ENCODE measurements at places on chromosomes 5 and 9. TPM values are rescaled to one million over a fixed set of nuclear protein-coding genes. Genes with fewer than 3 reads are reported as not detected.

PLCXD3 gene
- total RNA-seq, result 0.26 TPM

DNA sequence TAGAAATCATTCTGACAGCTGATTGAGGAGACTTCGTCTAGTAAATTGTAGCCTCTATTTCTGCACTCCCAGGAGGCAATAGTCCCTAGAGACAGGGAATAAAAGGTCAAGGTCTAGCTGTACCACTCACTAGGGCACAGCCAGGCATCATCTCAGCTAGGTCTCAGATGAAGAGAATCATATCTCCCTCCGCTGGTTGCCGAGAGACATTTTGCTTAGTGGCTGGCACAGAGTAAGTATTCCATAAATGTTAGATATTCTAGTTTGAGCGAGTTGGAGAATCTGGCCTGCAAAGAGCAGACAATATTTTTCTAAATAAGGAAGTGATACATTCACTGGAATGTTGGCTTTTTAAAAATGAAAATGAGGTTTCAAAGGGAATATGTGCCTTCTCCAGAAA lies 180.4 kb upstream of the ACTBL2 start:
- no peak for DNase-seq

GRCh38 chr9:117134826-117135500 lies 279.9 kb downstream of the ASTN2 start:
- no peak for DNase-seq

C1QTNF3 gene
- total RNA-seq, result 2.1 TPM

PLPPR1 gene
- total RNA-seq, result 0.15 TPM

GRCh38 chr5:76332611-76333205 lies 70.4 kb upstream of the IQGAP2 start:
- no peak for DNase-seq

TMEM171 gene
- not detected for total RNA-seq

- no peak for DNase-seq
Measured at GRCh38 chr9:89470224-89470839, 27.6 kb downstream of the SEMA4D start.

DNA sequence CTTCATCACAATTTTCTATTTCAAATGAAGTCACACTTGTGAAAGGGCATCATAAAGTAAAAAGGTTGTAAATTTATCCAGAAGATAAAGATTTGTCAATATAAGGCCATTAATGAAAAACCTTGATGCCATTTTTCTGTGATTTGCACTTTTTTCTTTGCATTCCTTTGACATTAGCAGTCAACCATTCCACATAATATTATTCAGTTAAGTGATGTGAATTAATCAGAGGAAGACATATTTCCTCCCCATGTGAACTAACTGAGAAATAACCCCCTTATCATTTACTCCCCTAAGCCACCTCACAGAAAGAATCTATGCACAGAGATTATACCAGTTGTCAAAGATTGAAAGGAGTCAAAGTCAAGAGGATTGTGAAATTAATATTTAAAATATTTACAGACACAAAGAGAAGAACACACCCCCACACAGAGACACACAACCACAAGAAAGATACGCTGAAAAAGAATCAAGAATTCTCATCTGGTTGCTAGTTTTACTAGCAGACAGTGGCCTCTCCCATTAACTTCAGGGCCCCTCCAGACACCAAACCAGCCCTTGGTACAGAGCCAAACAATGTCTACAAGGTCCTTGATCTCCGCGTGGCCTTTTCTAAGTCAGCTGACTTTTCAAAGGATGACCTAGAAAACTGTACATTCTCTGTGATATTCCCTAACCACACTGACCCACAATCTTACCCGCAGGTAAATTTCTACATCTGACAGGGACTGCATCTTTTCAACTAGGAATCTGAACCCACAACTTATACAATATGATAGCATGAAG lies 29.5 kb downstream of the GNAQ start:
- DNase-seq, result no peak

DROSHA gene
- 98.2 TPM for total RNA-seq

CAMK2A gene
- total RNA-seq, result 1.1 TPM

LCNL1 gene
- not detected for total RNA-seq

PCDH12 gene
- 64.0 TPM for total RNA-seq

DNA sequence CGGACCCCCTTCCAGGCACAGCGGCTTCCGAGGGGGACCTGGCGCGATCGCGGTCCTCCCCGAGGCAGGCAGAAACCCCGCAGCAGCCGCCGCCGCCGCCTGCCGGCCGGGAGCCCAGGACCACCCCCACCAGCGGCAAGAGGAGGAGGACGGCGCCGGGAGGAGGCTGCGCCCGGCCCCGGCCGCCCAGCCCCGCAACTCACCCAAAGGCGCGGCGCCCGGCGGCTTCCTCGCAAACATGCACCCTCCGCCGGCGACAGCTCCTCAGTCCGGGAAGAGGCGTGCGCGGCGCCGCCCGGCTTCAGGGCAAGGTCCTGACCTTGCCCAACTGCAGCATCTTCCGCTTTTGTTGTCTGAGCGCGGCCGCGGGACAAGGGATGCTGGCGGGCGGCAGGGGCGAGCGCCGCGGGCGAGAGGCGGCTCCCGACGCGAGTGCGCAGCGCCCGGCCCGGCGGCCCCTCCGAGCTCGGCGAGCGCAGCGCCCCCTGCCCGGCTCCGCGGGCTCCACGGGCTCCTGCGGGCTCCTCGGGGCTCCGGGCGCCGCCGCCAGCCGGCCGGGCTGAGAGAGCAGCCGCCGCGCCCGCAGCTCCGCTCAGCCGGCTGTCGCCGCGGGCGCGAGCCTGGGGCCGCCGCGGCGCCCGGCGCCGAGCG lies 507 bp downstream of the CTNND2 start:
- peak; percentile 71 for DNase-seq

DNA sequence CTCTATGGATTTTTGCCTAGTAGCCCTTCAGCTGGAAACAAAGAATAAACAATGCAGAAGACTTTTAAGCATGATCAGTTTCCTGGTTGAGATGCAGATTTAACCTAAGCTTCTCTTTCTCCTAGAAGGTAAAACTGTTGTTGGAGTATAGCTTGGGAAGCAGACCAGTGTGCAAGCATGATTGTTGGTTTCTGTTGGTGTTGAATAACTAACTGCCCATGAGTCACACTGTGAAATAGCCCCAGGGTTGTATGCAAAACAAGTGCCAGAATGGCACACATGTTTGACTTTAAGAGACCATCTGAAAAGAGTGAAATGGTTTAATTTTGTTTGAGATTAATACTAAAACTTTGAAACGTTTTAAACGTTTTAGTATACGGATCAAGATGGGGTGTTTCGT lies 227.1 kb downstream of the ARHGEF28 start:
- DNase-seq, result no peak

TSSK1B gene
- not detected for total RNA-seq

DNA sequence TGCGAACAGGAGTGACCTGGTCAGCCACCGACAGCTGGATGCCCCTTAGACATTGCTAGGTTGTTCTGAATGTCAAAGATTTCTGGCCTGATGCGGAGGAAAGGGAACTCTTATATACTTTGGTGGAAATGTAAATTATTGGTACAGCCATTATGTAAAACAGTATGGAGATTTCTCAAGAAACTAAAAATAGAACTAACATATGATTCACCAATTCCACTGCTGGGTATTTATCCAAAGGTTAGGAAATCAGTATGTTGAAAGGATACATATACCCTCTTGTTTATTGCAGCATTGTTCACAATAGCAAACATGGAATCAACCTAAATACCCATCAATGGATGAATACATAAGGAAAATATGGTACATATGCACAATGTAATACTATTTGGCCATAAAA lies 31.8 kb downstream of the DMRT3 start:
- DNase-seq, result no peak

FOXD4 gene
- total RNA-seq, result 0.49 TPM

DNA sequence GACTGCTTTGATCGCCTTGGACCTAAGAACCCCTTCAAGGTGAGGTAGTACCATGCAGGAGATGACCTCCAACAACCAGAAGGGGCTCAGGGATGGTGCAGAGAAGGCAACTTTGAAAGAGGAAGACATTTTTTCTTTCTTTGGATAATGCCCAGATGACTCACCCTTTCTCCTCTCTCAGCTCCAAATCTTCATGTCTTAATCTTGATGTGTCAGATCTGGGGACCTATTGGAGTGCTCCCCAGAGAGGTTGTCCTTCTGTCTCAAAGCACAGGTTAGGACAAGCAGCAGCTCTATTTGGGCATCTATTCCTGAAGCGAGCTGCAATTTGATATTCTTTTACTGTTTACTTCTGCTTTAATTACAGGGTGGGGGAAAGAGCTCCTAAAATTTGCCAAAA lies 229.9 kb upstream of the MAP3K1 start:
- no peak for DNase-seq

GRCh38 chr9:20552874-20553557 lies 69.3 kb downstream of the MLLT3 start:
- no peak for DNase-seq

DNA sequence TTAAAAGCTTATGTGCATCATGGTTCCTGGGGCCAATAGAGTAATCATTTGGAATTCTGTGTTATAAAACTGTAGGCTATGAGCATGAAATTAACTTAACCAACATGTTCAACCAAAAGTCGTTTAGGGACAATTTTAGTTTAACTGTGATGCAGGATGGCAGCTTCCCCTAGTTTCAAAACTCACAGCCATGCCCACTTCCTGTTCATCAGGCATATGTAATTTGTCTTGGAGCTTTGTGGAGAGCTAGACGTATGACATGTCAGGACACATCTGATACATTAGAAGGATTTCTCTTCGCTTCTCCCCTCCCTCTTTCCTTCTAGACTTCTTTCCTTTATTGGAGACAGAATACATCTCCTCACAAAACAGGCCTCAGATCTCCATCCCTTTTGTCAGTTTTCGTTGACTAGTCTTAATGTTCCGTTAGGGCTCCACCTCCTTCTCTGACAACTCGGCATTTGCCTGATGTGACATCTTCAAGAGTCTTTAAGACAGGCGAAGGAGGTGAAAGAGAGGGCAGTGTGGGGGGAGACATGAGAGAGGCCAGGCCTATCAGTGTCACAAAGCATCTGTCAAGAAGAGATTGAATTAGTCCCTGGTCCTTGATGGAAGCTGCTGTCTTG lies 176.0 kb downstream of the MSX2 start:
- DNase-seq, result no peak

DNA sequence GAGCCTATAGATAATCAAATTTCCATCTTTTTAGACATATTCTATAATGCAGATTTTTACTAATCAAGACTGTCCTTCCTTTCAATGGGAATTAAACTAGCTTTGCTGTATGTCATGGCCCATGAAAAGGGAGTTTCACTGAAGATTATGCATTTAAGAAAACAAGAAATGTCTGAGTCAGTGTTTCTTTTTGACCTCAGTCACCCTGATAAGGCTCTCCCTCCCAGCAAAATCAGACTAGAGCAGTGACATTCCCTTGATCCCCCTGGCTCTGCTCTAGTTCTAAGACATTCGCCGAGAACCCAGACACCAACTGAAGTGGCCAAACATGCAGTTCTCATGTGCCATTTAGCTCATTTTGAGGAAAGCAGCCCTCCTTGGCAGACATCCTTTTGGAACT lies 442.0 kb downstream of the ACTL7B start:
- DNase-seq, result no peak

- peak; percentile 52 for DNase-seq
Measured at GRCh38 chr9:7536310-7536939, 263.2 kb downstream of the DMAC1 start.

SOX30 gene
- 0.15 TPM for total RNA-seq

- DNase-seq, result no peak
Measured at GRCh38 chr5:99926463-99926862, 608.7 kb upstream of the FAM174A start.

GRCh38 chr5:9813305-9813704 lies 183.2 kb upstream of the TAS2R1 start:
- no peak for DNase-seq

GRCh38 chr5:4845221-4845620 lies 294.9 kb upstream of the ADAMTS16 start:
- DNase-seq, result no peak

- no peak for DNase-seq
Measured at GRCh38 chr9:78267889-78268288, 29.0 kb upstream of the PSAT1 start.

Measured in endothelial cell (in vitro differentiated cells).